ENCODE measurements at places on chromosomes 4 and X.

GRCh38 chr4:165758086-165758485 is 115.0 kb upstream of the TLL1 start:
- no peak for DNase-seq

DNA sequence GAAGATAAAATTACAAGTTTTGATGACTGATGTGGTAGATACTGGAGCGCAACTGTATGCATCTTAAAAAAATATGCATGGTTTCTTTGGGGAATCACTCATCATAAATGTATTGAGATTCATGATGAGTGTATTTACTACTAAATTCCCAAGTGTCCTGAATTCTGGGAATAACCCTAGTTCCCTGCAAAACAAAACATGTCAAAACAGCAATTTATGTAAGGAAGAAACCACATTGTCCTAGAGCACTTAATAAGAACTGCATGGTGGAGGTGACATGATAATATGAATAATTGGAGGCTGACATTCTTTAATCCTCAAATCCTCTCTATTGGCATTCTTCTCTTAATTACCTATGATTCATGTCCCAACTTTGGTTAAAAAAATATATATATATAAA is 1804.7 kb downstream of the STIM2 start:
- no peak for DNase-seq

DNA sequence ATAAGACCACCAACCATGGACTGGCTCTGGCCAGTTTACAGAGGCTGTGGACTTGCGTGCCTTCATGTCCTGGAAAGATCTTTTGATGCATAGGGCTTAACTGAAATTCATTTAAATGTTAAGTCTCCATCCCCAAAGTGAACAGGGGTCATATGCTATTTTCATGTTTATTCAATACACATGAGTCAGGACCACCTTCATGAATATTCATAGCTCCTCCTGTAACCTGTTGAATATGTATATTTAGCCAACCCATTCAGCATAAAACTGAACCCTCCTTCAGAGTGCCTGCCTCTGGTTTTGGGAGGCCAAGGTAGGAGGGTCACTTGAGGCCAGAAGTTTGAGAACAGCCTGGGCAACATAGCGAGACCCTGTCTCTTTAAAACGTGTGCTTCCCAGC is 7.1 kb downstream of the CTPS2 start:
- no peak for DNase-seq

DNA sequence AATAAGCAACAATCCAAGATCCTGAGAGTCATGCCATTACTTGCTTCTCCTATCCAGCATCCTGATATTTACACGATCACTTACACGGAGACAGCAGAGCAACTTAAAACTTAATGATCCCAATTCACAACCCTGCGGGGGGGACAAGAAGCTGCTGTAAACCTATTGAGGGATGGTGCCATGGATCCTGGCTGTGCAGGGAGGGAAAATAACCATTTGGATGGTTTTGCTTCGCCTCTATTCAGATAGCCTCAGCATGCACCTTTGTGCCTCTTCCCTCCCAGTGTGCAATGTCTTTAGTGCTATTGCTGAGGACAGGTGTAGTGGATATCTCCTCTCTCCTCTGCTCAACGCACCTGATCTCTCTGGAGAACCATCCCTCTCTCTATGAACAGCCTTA is 89.7 kb upstream of the PPARGC1A start:
- no peak for DNase-seq

DNA sequence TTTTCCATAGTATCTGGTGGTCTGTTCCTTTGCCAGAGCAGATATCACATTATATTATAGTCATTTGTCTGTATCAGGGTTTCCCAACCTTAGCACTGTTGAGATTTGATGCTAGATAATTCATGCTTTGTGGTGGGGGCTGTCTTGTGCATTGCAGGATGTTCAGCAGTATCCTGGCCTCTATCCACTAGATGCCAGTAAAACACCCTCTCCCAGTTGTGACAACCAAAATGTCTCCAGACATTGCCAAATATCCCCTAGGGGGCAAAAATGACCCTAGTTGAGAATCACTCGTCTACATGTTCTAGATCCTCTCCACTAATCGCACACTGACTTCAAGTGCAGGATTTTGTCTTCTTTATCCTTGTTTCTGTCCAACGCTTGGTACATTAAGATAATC is 160.8 kb downstream of the FANCB start:
- DNase-seq: no peak

- DNase-seq: no peak
Measured at GRCh38 chrX:22538580-22538979, 265.9 kb downstream of the CBLL2 start.

DNA sequence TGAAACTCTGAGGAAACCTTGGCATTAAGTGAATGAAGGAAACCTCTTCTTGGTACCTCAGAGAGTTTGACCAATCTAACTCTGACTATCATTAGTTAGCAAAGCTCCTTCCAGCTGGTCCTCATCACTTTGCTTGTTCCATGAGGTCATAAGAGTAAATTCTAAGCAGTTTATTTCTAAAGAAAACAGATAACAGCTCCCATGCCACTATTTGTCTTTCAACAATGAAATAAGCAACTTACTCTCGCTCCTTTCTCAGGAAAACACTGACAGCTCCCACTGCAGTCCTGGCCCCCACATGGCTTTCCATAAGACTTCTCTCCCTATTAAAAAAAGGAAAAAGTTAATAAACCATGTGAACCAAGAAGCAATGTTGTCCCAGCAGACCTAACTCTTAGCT is 127.7 kb downstream of the COL4A6 start:
- DNase-seq: no peak

DNA sequence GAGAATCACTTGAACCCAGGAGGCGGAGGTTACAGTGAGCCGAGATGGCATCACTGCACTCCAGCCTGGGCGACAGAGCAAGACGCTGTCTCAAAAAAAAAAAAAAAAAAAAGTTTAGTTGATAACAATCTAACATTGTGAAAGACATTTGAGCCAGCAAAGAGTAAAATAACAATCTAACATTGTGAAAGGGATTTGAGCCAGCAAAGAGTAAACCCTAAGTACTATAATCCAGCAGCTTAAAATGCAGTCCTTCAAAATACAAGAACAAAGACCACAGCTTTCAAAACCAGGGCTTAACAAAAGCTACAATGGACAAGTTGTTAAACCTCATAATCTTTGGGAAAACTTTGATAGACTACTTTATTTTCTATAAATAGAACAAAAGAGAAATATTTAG is 16.9 kb downstream of the MFAP3L start:
- no peak for DNase-seq

DNA sequence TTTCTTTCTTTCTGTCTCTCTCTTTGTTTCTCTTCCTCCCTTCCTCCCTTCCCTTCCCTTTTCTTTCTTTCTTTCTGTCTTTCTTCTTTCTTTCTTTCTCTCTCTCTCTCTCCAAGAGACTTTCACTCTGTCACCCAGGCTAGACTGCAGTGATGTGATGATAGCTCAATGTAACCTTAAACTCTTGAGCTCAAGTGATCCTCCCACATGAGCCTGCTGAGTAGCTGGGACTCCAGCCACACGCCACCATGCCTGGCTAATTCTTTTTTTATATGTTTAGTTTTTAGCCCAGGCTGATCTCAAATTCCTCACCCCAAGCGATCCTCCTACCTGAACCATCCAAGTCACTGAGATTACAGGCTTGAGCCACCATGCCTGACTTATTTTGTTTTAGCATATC is 64.3 kb upstream of the EMCN start:
- DNase-seq: no peak

GRCh38 chr4:76485450-76485849 is 50.4 kb downstream of the SHROOM3 start:
- DNase-seq: no peak

GRCh38 chr4:129583868-129584267 is 487.9 kb downstream of the C4orf33 start:
- DNase-seq: no peak

DNA sequence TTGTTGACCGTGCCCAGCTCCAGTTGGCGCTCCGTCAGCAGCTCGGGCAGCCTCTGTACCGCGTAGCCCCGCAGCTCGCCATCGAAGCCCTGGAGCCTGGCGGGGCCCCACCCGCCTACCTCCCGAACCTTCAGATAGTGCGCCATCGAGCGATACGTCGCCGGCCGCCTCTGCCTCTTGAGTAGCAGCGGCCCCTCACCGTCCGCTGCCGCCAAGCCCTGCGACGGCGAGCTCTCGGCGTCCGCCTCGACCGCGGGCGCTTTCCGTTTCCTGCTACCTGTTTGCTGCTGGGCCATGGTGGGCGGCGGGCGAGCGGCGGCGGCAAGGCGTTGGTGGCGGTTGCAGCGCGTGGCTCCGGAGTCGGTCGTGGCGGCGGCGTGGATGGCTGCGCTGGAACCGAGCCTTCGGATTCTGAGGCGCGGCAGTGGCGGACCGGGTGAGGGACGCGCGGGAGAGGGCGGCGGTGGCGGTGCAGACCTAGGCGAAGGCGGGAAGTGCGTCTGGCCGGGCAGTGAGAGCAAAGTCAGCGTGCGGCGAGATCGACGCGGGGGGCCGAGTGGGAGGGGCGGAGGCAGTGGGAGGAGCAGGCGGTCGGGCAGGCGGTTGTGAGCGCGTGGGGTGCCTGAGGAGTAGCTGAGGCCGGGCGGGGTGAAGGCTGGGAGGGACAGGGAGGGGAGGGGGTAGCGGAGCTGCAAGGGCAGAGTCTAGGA is at the start of gene DCAF12L1:
TSS of gene DCAF12L1 (minus strand) at position 502 of the 710 bp plus-strand sequence. CDS start at position 296, 206 bp downstream.
- no peak for DNase-seq

DNA sequence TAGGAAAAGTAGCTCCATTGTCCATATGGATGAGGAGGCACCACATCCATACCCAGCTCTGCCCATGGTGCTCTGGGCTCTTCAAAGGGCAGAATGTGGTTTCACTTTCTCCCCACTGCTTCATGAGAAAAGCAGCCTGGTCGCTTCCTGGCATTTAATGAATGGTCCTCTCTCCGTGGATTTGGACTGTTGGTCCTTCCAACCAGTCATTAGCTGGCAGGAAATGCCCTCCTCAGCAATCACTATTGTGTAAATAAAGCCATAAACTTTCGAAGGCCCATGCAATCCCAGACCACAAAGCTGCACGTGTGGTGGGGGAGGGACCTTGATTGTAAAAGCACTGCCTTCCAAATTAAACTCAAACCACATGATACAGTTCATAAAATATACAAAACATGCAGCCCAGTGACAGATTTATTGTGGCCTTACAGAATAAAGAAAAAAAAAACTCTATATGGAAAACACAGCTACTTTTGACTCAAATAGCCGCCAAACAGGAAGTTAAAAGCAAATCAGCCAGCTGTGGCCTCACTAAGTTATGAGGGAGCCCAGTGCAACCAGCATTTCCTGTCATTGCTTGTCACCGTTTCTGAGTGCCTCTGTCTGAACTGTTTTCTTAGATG is 8.1 kb downstream of the MBNL3 start:
- DNase-seq: no peak

GRCh38 chr4:1193206-1194009 is 21.0 kb upstream of the SPON2 start:
- DNase-seq: no peak

GRCh38 chrX:24839331-24839730 is 145.6 kb downstream of the POLA1 start:
- no peak for DNase-seq

- DNase-seq: no peak
Measured at GRCh38 chrX:149683966-149684730, 27.7 kb upstream of the MAGEA11 start.

DNA sequence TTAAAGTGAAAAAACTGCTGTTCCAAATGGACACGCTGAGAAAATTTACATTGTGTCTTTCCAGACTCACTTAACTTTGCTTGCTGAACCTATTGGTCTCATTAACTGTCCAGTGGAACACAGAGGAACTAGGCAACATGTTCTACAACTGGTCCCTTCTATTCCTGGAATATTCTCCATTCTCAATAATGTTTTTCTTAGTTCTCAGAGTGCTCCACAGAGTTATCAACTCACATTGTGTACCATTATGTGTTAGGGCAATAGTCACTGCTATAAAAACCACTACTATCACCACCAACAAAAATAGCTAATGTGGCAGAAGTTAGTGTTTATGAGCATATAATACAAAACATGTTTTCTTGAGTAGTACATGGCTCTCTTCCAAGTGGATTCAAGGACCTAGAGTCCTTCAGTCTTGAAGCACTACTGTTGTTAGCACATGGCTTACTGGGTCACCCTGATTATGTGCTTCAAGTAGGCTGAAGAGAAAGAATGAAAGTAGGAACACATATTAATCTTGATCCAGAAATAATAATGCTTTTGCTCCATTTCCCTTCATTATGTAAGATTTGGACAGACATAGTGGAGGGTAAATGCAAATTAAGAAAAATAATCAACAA is 865.3 kb upstream of the HS3ST1 start:
- no peak for DNase-seq

DNA sequence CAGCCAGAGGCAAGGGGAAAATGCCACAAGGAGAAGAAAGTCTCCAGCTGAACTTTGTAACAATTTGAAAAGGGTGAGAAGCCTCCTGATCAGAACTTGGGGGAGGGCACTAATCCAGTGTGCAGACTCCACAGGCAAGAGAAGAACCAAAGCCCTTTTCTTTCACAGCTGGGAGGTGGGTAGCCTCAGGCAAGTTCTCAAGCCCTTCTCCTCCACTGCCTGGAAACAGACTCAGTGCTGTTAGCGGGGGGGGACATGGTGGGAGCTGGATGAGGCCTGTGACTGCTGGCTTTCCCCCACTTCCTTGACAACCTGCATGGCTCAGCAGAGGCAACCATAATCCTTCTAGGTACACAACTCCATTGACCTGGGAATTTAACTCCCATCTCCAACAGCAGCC is 92.5 kb downstream of the LHFPL1 start:
- no peak for DNase-seq

- peak; percentile 41 for DNase-seq
Measured at GRCh38 chr4:173494013-173494970, 35.7 kb downstream of the HAND2 start.

GRCh38 chr4:101066626-101067170 is 280.6 kb downstream of the PPP3CA start:
- no peak for DNase-seq

GRCh38 chr4:100106982-100107381 is 83.3 kb downstream of the DDIT4L start:
- no peak for DNase-seq

DNA sequence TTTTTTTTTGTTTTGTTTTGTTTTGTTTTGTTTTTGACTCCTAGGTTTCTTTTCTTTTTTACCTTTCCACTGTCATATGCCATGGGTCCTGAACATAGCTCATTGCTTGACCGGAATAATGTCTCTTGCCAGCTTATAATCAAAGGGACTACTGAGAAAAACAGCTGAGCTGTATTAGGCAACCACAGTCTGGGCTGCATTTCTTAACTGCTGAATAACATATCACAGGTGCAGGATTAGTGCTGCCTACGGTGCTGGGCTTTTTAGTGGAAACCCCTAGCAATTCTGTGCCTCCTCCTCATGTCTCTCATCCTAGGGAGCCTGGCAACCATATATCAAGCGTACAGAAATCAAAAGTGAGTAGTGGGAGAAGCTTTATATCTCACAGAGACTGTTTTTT is 333.5 kb downstream of the BMPR1B start:
- no peak for DNase-seq

DNA sequence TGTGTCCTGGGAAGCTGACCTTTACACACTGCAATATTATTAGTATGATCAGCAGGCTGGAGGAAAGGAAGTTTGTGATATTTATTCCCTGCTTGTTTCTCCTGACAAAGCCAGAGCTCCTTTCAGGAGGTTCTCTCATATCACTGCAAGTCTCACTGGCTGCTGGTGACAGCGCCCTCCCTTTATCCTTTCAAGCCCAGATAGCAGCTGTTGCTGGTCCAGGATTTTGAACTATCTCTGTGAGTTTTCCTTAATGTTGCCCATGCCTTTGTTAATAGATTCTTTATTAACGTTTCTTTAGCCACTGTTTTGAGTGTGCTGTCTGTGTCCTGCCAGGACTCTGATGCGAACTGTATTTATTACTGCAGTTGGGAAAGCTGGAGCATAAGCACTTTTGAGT is 518.7 kb downstream of the C4orf33 start:
- no peak for DNase-seq

GRCh38 chrX:9846631-9847030 is 60.4 kb downstream of the SHROOM2 start:
- no peak for DNase-seq

Measured in AG04450 (cell line).